Psoas muscle (tissue), 8 donors: ENCODE measurements at places on chromosomes 16 and 17. TPM values are rescaled to one million over a fixed set of nuclear protein-coding genes. Genes with fewer than 3 reads are reported as not detected.

DNA sequence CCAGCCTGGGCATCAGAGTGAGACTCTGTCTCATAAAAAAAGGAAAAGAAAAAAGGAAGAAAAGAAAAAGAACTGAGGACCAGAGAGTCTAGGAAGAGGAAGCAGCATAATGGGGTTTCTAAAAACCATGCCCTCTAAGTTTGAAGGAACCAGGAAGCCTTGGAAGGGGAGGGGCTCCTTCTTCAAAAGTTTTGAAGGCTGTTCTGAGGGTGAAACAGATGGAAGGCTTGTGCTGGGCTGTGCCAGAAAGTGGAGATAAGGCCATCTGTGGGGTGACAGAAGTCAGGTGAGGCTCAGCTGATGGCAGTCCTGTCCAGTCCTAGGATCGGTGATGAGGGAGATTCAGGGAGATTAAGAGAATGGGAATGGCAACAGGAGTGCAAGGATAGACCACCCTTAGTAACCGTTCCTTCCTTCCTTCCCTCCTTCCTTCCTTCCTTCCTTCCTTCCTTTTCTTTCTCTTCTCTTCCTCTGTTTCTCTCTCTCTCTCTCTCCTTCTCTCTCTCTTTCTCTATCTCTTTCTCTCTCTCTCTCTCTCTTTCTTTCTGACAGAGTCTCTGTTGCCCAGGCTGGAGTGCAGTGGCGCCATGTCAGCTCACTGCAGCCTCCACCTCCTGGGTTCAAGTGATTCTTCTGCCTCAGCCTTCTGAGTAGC is 182.6 kb downstream of the NTN1 start:
- no peak for DNase-seq

DNA sequence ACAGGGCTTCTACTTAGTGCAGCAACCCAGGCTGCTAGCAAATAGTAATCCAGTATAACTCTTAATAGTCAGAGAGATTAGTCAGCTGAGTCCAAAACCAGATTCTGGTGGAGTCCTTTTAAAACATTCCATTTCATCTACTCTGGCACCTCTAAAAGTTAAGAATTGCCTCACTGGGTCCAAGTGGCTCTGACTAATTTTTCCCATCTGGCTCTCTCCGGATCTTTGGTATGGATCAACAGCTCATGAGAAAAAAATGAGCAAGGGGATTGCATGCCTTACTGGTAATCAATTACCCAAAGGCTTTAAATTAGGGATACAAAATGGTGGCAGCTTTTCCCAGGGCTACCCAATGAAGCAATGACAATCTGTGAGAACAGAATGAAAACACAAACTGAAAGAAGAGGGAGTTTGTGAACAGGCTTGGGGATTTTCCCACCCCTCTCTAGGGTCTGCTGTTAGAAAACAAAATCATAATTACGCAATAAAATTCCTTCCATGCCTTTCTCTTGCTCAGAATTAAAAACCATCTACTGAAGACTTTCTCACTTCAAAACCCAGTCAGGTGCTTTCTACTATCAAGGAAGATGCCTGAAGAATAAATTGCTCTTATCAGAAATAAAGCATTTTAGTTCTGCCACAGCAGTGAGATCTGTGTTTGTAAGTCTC is 84.6 kb upstream of the PMFBP1 start:
- DNase-seq, result no peak

- DNase-seq, result no peak
Measured at GRCh38 chr16:75252946-75253911, 1.8 kb upstream of the BCAR1 start.

DNA sequence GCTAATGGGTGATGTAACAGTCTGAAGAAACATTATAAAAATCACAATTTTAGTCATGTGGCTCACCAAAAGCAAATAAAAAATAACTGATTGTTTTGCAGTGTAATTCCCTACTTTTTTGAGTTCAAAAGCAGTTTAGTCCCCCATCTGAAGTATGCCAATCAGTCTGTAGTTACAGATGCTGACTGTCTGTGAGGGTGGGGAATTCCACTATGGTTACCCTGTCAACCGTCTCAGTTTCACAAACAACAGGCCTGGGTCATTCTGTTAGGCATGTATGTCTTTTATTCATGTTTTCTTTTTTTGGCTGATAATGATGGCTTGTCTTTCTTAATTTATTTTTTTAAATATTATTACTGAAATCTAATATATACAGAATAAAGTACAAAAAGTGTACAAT is 69.3 kb downstream of the STXBP4 start:
- DNase-seq, result no peak

DNA sequence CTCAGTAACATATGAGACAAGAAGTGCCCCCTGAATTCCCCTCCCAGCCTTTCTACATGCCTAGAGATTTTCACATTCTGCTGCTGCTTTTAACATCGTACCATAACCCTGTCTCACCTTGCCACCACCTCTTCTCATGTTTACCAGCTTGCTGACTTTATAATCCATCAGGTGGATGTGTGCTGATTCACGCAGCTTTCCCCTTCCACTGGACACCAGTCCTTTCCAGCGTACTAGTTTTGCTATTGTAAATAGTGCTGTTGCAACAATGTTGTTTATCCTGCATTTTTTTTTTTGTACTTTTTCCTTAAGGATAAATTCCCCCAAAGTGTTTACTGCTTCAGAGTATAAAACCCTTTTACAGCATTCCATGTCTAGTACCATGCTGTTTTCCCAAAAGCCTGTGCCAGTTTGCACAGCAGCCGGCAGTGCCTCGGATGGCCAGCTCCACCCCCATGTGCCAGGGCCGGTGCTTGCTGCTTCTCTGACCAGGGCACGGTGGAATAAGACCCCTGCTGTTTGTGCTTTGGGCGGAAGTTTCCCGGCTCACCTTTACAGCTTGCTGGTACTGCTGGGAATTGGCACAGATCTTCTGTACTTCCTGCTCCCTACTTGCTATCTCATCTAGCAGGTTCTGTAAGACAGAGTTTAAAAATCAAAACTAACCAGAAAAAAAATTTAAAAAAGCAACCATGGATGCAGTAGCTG is 41.3 kb downstream of the UBN1 start:
- DNase-seq, result no peak

- no peak for DNase-seq
Measured at GRCh38 chr16:65728167-65728566, 606.3 kb upstream of the CDH11 start.

- no peak for DNase-seq
Measured at GRCh38 chr17:13888056-13888609, 181.2 kb upstream of the COX10 start.

DNA sequence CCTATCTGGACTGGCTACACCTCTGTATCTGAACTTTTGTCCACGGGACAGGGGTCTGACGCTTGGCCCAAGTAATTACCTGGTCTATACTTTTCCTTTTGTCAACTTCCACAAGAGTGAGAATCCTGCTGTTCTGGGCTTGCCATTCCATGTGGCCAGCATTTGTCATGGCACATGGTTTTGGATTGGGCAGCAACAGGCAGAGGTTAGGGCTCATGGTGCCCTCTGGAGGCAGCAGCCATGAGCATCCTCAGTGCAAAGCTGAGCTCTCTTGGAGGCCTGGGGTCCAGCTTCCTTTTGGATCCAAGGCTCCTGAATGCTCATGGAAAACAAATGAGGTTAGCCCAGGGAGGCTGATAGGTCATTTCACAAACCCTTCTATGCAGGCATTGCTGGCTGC is 7.5 kb upstream of the EDC4 start:
- peak; percentile 47 for DNase-seq

- DNase-seq, result no peak
Measured at GRCh38 chr16:68993885-68994284, 111.6 kb upstream of the HAS3 start.

- DNase-seq, result no peak
Measured at GRCh38 chr17:17538417-17539391, 42.5 kb upstream of the RASD1 start.

GRCh38 chr17:7133424-7133823 is 18.8 kb upstream of the ASGR2 start:
- no peak for DNase-seq

GRCh38 chr17:7849130-7849750 is 5.6 kb upstream of the TMEM88 start:
- DNase-seq, result peak; percentile 58

DNA sequence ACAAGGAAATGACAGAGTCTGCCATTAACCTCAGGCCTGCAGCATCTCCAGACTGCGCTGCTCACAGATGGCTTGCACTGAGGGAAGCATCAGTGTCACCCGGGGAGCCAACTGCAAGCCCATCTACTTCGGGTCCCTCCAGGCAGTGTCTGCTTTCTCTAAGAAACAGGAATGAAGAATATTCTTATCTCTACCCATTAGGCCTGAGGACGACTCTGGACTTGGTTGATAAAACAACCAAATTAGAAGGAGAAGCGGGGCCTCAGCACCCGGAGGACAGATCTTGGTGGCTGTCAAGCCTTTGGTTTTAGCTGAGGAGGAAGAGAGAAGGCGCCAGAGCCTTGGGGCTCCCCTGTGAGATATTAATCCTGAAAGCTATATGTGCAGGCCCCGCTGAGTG is 19.5 kb upstream of the MGAT5B start:
- DNase-seq, result no peak

- DNase-seq, result no peak
Measured at GRCh38 chr16:26672206-26672605, 394.5 kb upstream of the C16orf82 start.

- peak; percentile 51 for DNase-seq
Measured at GRCh38 chr16:74740795-74741304, 33.8 kb downstream of the FA2H start.

GRCh38 chr17:42541041-42541833 is 5.2 kb downstream of the NAGLU start:
- DNase-seq, result no peak

GRCh38 chr17:78716814-78717393 is 65.2 kb downstream of the CYTH1 start:
- DNase-seq, result peak; percentile 92

GRCh38 chr17:21482189-21482865 is 106.2 kb downstream of the KCNJ12 start:
- DNase-seq, result no peak

DNA sequence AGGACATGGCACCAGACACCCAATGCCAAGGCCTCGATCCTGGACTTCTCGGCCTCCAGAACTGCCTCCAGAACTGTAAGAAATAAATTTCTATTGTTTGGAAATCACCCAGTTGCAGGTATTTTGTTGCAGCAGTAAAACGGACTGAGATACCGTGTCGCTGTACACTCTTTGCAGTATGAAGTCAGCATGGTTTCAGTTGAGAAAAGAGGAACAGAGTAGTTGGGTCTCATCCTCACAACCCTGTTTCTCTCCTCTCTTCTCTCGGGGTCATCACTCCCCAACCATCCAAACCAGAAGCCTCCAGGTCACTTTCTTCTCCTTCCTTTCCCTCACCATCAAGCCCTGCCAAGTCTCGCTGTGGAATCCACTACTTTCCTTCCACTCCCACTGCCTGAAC is 77.8 kb downstream of the ADCY9 start:
- DNase-seq, result no peak

DNA sequence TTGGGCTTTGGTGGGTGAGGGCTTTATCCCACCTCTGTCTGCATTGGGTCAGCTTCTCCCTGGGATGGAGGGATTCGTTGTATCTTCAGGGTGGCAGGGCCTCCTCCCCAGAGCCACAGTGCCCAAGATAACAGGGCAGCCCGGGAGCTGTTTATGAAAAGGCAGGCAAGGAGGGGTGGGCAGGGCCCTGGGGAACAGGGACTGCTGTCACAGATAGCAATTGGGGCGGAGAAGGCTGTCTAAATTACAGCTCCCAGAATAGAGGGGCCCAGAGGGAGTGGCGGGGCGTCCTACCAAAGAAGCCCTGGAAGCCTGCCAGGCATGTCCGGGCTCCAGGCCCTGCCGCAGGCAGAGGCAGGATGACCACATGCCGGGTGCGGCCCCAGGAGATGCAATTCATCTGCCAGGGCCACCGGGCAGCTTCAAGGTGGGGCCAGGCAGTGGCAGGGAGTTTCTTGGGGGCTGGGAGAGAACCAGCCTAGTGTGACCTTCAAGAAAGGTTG is 18.8 kb upstream of the PHOSPHO1 start:
- peak; percentile 83 for DNase-seq

DNA sequence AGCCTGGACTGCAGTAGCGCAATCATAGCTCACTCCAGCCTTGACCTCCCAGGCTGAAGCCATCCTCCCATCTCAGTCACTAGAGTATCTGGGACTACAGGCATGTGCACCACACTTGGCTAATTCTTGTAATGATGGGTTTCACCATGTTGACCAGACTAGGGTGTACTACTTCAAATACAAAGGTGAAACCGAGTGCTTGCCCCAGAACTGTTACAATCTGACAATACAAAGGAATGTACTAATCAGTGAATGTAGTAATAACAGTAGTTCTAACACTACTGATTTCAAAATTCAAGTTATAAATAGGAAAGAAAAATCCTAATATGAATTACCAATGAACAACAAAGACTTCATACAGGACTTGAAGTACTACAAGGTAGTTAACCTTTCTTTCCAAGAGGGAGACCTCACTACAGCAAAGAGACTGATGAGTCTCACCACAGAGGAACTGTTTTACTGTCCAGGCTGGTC is 24.4 kb downstream of the CRK start:
- DNase-seq, result no peak

DNA sequence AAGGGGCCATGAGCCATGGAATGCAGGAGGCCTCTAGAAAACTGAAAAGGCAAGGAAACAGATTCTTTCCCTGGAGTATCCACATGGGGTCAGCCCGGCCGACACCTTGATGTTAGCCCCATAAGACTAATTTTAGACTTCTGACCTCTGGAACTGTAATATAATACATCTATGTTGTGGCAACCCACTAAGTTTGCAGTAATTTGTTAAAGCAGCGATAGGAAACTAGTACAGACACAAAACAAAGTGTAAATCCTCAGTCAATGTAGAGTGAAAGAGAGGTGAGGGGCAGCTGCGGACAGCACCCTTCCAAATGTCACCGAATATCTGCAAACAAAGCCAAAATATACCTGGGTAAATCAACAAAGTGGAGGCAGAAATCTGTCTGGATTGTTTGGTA is 7.2 kb upstream of the SIAH1 start:
- no peak for DNase-seq

- no peak for DNase-seq
Measured at GRCh38 chr16:46918905-46919792, 35.0 kb downstream of the GPT2 start.

GRCh38 chr16:4654964-4655590 is 30.5 kb downstream of the MGRN1 start:
- DNase-seq, result no peak

HNF1B gene
- 0.03 TPM for polyA plus RNA-seq

ZNF652 gene
- 8.1 TPM for polyA plus RNA-seq

KRT16 gene
- not detected for polyA plus RNA-seq

TNP2 gene
- polyA plus RNA-seq, result not detected

CLEC19A gene
- not detected for polyA plus RNA-seq

KRTAP9-4 gene
- not detected for polyA plus RNA-seq

CCL7 gene
- polyA plus RNA-seq, result not detected

NPLOC4 gene
- 414 TPM for polyA plus RNA-seq

ALOX15B gene
- polyA plus RNA-seq, result 0.09 TPM
